Mesothelial cell of epicardium (in vitro differentiated cells): ENCODE measurements at places on chromosomes 13 and 19. TPM values are rescaled to one million over a fixed set of nuclear protein-coding genes. Genes with fewer than 3 reads are reported as not detected.
A peak's percentile ranks its signal among the peaks of the same experiment; 100 is the strongest.

DNA sequence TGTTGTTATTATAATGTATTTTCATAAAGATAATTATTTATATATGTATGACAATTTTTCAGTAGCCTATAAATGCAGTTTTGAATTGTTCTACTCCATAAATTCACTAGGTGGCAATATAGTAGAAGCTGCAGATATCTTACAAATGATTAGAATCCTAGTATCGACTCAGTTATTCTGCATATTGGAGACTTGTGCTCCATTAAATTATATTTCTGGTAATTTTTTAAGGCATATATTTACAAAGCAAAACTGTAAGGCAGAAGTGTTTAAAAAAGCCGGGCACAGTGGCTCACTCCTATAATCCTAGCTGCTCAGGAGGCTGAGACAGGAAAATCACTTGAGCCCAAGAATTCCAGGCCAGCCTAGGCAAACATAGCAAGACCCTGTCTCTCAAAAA, 58.7 kb downstream of the DPY19L3 start:
- no peaks in the 10 kb centered on the region for H3K4me1 ChIP-seq
- no peaks in the 10 kb centered on the region for H3K27me3 ChIP-seq
- no peak overlapping the region for H3K4me3 ChIP-seq
- no peak for DNase-seq
- H3K27ac ChIP-seq: no peak overlapping the region
- peaks cover 20% of the 10 kb centered on the region for H3K36me3 ChIP-seq

- H3K4me3 ChIP-seq: no peak overlapping the region
- no peaks in the 10 kb centered on the region for H3K36me3 ChIP-seq
- H3K27me3 ChIP-seq: no peaks in the 10 kb centered on the region
- DNase-seq: no peak
- no peak overlapping the region for H3K27ac ChIP-seq
Measured at GRCh38 chr13:44068737-44069136, 189.0 kb downstream of the LACC1 start.

- H3K27me3 ChIP-seq: no peaks in the 10 kb centered on the region
- no peaks in the 10 kb centered on the region for H3K36me3 ChIP-seq
- no peak overlapping the region for H3K4me3 ChIP-seq
- peak; percentile 43 for DNase-seq
- peaks cover 18% of the 10 kb centered on the region for H3K4me1 ChIP-seq
Measured at GRCh38 chr19:13181747-13182388, 31.7 kb downstream of the IER2 start.

DNA sequence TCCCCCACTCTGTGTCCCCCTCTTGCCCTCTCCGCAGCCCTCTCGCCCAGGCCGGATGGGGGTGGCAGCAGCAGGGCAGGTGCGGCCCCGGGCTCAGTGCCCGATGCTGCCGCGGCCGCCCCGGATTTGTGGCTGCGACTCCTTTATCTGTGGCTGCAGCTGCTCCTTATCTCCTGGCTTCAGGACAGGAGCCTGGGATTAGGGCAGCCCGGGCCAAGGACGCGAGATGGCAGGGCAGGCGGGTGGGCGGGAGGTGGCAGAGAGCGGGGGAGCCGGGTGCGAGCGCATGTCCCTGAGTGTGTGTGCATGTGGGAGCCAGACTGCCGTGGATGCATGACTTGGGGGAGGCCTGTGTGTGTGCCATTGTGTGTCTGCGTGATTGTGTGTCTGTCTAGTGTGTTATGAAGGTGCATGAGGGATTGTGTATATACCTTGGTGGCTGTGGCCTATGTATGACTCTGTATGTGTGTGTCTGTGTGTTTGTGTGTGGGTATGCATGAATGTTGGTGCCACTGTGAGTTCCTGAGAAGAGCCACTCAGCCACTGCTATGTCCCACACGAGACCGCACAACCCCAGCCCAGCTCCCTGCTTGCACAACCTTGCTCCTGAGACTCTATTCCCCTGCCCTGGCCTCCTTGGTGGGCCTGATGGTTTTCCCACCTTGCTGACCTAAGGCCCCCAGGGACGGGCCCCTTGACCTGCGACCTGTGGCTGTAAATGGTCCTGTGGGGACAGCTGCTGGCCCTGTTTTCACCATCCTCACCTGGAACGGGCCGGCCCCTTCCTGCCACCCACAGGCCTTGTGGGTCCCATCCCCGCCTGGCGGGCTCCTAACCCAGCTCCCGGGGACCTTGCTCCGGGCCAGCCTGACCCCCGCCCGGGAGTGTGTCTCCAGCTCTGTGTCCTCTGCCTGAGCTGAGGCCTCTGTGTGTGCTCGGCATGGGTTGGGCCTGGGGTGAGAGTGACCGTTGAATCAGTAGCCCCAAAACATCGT, 5.3 kb upstream of the NRTN start:
- H3K27me3 ChIP-seq: peaks cover 21% of the 10 kb centered on the region
- peaks cover 18% of the 10 kb centered on the region for H3K4me1 ChIP-seq
- DNase-seq: no peak
- H3K36me3 ChIP-seq: no peaks in the 10 kb centered on the region
- no peak overlapping the region for H3K4me3 ChIP-seq
- no peak overlapping the region for H3K27ac ChIP-seq

GRCh38 chr19:43309466-43309865, 40.1 kb upstream of the PSG9 start:
- H3K27ac ChIP-seq: no peak overlapping the region
- DNase-seq: no peak
- peaks cover 2% of the 10 kb centered on the region for H3K36me3 ChIP-seq
- H3K27me3 ChIP-seq: no peaks in the 10 kb centered on the region
- H3K4me1 ChIP-seq: no peaks in the 10 kb centered on the region

GRCh38 chr19:29687897-29688728, 22.9 kb downstream of the PLEKHF1 start:
- H3K4me3 ChIP-seq: no peak overlapping the region
- DNase-seq: no peak
- no peaks in the 10 kb centered on the region for H3K4me1 ChIP-seq
- peaks cover under 1% of the 10 kb centered on the region for H3K27me3 ChIP-seq
- no peak overlapping the region for H3K27ac ChIP-seq
- peaks cover 4% of the 10 kb centered on the region for H3K36me3 ChIP-seq

DNA sequence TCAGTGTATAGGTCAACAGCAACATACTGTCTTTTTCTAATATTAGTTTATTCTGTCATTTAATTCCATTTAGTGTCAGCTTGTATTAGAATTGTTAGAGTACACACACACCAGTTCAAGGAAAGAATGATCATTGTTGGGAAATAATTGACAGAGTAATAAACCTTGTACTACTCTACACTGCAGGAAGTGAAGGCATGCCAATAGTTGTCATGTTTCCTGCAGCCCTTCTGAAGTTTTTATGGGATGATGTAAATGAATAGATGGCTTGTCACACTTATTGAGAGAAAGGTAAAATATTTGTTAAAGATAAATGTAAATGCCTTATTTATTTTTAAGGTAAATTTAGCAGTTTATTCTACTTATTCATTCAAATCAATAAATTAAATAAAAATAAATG, 306.9 kb upstream of the KLHL1 start:
- no peaks in the 10 kb centered on the region for H3K27me3 ChIP-seq
- H3K4me3 ChIP-seq: no peak overlapping the region
- H3K4me1 ChIP-seq: no peaks in the 10 kb centered on the region
- no peak for DNase-seq
- no peak overlapping the region for H3K27ac ChIP-seq

- H3K4me1 ChIP-seq: no peaks in the 10 kb centered on the region
- H3K4me3 ChIP-seq: no peak overlapping the region
- H3K27ac ChIP-seq: no peak overlapping the region
- no peak for DNase-seq
Measured at GRCh38 chr13:105410602-105411001, 1124.9 kb downstream of the EFNB2 start.

DNA sequence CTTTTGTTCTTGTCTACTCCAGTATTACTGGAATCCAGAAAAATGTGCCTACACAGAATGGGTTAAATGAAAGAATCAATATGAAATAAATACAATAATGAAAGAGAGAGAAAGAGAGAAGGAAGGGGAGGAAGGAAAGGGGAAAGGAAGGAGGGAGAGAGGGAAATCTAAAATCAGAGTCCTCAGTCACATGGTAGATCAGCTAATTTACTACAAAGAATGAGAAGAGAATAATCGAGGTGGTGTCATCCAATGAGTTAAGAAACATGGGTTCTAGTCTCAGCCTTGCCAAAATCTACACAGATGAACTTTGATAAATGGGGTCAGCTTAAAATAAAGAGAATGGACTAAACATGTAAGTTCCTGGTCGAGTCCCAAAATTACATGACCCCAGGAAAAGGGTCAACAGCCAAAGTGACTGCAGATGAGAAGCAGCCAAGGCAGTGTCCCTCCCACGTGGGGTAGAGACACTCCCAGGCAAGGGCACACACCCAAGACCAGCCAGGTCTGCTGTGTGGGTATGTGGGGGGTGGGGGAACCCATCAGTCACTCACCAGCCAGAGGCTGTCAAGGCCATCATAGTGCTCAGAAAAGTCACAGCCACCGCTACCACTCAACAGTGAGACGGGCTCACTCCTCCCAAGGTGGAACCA, 103.6 kb downstream of the STK24 start:
- no peak overlapping the region for H3K4me3 ChIP-seq
- peaks cover 22% of the 10 kb centered on the region for H3K4me1 ChIP-seq
- peaks cover 27% of the 10 kb centered on the region for H3K36me3 ChIP-seq
- DNase-seq: no peak
- no peak overlapping the region for H3K27ac ChIP-seq

GRCh38 chr13:27822873-27823311, 30.6 kb downstream of the GSX1 start:
- no peaks in the 10 kb centered on the region for H3K36me3 ChIP-seq
- peaks cover 98% of the 10 kb centered on the region for H3K27me3 ChIP-seq
- H3K4me3 ChIP-seq: no peak overlapping the region
- DNase-seq: no peak

DNA sequence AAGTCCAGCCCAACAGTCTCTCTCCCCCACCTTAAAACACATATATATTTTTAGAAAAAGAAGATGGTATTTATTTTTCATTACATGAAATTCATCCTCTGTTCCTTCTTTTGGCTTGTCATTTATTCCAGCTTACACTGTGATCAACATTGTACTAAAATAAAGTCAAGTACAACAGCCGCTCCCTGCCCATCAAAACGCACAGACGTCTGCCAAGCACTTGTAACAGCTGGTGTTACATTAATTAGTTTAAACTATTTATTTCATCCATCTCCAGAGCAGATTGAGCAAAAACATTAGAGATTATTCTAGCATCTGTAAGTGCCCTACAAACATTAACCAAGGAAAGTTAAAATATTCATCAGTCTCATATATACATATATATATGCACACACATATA, 350.5 kb downstream of the DACH1 start:
- DNase-seq: no peak
- H3K27ac ChIP-seq: no peak overlapping the region
- peaks cover 17% of the 10 kb centered on the region for H3K36me3 ChIP-seq
- no peak overlapping the region for H3K4me3 ChIP-seq
- no peaks in the 10 kb centered on the region for H3K27me3 ChIP-seq

GRCh38 chr19:35822579-35822978, 9.9 kb upstream of the PRODH2 start:
- H3K4me3 ChIP-seq: no peak overlapping the region
- DNase-seq: no peak
- H3K27me3 ChIP-seq: peaks cover 46% of the 10 kb centered on the region
- H3K27ac ChIP-seq: no peak overlapping the region
- no peaks in the 10 kb centered on the region for H3K36me3 ChIP-seq
- H3K4me1 ChIP-seq: no peaks in the 10 kb centered on the region

- H3K4me1 ChIP-seq: peaks cover 12% of the 10 kb centered on the region
- peaks cover 50% of the 10 kb centered on the region for H3K36me3 ChIP-seq
- H3K27me3 ChIP-seq: no peaks in the 10 kb centered on the region
Measured at GRCh38 chr13:50015750-50016149, 506 bp downstream of the KCNRG start.

DNA sequence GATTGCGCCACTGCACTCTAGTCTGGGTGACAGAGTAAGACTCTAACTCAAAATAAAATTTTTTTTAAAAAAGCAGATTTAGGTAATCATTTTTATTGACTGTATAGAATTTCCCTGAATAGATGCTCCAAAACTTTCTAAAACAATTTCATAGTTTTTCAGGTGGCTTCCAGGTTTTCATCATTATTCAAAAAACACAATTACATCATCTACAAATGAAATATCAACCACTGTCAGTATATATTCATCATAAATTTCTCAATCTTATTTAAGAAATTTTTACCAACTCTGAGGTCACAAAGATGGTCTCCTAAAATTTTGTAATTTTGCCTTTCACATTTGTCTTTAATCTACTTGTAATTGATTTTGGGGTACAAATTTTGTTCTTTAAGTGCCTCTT, 48.1 kb downstream of the ZC3H13 start:
- no peak for DNase-seq
- no peak overlapping the region for H3K4me3 ChIP-seq
- H3K27me3 ChIP-seq: no peaks in the 10 kb centered on the region
- H3K4me1 ChIP-seq: no peaks in the 10 kb centered on the region
- H3K36me3 ChIP-seq: peaks cover 37% of the 10 kb centered on the region
- H3K27ac ChIP-seq: no peak overlapping the region

DNA sequence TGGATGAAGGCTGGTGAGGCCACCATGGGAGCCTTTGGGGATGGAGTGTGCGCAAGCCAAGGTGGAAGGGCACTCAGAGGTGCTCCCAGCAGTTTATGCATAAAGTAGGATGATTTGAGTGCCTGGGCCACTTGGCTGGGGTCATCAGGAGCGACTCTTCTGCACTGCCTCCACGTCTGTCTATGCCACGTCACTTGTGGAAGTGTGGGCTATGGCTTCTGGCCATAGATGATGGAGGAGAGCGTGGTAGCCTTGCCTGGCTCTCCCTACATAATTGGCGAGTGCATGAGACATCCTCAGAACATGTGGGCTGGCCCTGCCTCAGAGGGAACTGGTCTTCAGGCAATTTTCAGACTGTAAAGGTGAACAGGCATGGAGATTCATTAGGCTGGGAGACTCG, 182.9 kb downstream of the TEX29 start:
- no peak for DNase-seq
- H3K4me3 ChIP-seq: no peak overlapping the region

DNA sequence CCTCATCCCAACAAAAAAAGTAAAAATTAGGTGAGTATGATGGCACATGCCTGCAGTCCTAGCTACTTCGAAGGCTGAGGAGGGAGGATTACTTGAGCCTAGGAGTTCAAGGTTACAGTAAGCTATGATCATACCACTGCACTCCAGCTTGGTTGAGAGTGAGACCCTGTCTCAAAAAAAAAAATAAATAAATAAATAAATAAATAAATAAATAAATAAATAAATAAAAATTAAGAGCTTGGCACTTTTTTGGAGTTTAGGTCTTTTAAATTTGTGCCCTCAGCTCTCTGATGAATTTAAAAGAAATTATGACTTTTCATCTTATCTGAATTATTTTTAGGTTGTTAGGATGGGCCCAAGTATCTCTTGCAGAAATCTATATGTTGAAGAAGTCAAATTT, 8.9 kb downstream of the ZNF420 start:
- H3K36me3 ChIP-seq: peaks cover 80% of the 10 kb centered on the region
- no peak for DNase-seq
- no peak overlapping the region for H3K27ac ChIP-seq
- H3K4me3 ChIP-seq: no peak overlapping the region
- no peaks in the 10 kb centered on the region for H3K4me1 ChIP-seq

DNA sequence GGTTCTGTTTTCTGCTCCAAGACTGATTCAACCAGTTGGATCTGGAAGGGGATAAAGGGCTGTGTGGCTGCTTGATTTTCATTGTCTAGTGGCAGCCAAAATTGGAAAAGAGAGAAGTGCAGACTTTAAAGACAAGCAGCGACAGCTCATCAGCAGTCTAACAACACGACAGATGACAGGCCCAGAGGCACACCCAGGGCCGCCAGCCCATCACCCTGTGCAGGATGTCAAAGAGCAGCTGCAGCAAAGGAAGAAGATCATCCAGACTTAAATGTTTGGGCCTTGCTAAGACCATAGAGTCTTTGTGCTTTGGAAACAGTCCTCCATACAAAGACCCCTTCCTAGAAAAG, 421.0 kb upstream of the KLF12 start:
- no peaks in the 10 kb centered on the region for H3K27me3 ChIP-seq
- H3K36me3 ChIP-seq: no peaks in the 10 kb centered on the region
- no peak for DNase-seq

The LGI4 gene
- 1.1 to 2.0 TPM (median 1.4 TPM) in 3 replicates for total RNA-seq

The KCNJ14 gene
- total RNA-seq: 2.7 to 2.8 TPM (median 2.8 TPM) in 3 replicates

The ARGLU1 gene
- 231 to 235 TPM (median 233 TPM) in 3 replicates for total RNA-seq

The VSIG10L gene
- 8.1 to 8.9 TPM (median 8.6 TPM) in 3 replicates for total RNA-seq
